Prostate gland (tissue), 2 donors: ENCODE measurements at places on chromosomes 1 and 21. TPM values are rescaled to one million over a fixed set of nuclear protein-coding genes. Genes with fewer than 3 reads are reported as not detected.

GRCh38 chr21:44871576-44872269 is 1.8 kb downstream of the PTTG1IP start:
- peak; percentile 47 for DNase-seq

DNA sequence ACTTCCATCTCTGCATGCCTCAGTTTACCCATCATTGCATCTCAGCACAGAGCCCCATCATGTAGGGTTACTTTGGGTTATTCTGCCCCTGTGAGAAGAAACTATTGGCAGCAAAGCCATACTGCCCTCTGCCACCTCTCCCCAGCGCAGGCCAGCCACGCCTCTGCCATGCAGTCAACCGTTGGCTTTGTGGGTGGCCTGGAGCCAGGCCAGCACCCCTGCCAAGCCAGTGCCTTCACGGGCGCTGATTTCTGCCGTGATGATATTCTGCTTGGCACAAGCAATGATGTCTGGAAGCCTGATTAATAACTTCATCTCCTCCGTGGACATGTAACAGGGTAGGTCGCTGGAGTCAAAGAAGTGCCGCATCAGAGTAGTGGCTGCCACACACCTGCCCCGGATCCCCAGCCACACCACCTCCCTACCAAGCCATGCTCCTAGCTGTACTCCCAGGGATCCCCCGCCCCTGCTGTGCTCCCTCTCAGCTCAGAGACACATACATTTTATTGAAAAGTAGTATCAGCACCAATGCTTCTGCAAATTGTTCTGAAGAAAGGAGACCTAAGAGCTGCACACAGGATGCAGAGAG is 15.0 kb upstream of the CEP85 start:
- no peak for DNase-seq

GRCh38 chr1:15885701-15886610 is 38.4 kb downstream of the SPEN start:
- DNase-seq: peak; percentile 96

DNA sequence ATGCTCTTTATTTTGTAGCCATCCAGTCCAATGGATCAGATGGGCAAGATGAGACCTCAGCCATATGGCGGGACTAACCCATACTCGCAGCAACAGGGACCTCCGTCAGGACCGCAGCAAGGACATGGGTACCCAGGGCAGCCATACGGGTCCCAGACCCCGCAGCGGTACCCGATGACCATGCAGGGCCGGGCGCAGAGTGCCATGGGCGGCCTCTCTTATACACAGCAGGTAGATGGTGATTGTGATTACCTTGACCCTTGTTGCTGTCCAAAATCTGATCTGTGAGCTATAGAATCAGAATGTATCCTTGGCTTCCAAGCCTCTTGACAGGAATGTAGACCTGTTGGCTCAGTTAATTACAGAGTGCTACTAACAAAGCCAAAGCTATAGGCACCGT is 33.8 kb downstream of the ARID1A start:
- DNase-seq: no peak

GRCh38 chr1:9825093-9826074 is 1.6 kb upstream of the CLSTN1 start:
- peak; percentile 93 for DNase-seq

GRCh38 chr1:205600085-205600484 is 31.7 kb downstream of the ELK4 start:
- no peak for DNase-seq

GRCh38 chr1:240189386-240189989 is 97.8 kb downstream of the FMN2 start:
- DNase-seq: no peak

- no peak for DNase-seq
These were observed 206.1 kb upstream of the GALNT2 start for GRCh38 chr1:229860926-229861325.

DNA sequence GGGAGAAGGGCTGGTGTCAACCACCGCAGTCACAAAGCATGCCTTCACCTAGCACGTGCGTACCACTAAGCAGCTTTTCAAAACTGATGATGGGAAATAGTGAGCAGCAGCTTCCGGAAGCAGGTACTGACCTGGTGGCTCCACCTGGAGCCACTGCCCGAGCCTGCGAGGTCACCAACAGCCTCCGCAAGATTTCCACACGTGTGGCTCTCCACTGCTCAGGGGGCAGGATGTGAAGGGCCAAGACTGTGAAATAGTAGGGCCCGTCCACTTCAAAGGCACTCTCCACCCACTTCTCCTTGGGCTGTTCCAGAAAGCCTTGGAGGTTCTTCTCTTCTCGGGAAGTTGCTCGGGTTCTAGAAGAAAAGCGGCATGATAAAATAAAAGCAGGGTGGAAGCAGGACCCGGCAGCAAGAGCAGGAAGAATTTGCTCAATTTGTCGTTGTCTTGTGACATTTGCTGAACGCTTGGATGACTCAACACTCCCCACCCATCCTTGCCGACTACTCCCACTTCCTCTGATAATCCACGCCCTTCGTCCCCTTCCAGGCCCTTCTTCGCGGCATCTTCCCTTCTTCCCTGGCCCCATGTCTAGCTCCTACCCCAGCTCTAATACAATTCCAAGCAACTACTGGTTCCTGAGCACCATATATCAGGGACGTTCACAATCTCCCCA is 124.9 kb upstream of the IFFO2 start:
- DNase-seq: no peak

DNA sequence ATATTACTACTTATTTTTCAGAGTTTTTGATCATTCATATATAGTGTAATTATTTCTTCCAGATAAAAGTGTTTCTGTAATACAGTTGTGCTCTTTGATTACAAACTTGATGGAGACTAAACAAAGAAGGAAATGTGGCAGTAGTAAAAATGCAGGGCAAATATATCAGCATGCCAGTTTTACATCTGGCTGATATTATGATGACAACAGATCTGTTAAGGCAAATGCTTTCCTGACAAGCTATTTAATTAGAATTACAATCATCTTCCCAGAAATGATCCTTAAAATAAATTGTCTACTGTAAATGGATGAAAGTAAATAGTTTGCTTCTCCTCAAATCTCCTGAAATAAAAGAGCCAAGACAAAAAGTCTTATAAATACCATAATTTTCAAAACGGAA is 1659.8 kb downstream of the BRINP3 start:
- no peak for DNase-seq

DNA sequence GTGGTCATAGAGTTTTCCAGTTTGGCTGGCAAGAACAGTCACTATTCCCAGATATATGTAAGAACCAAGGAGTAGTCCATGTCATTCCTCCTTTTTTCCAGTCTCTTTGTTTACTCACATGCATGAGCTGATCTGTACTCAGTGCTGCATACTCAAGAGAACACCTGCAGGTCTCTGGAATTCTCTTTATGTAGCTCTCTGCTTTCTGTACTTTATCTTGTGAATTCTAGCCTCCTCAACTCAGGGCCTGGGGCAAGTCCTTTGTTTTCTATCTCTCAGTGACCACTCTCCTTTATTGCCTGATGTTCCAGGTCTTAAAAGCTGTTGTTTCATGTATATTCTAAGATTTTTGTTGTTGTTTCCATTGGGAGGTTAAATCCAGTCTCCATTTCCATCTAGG is 478.9 kb downstream of the DPYD start:
- DNase-seq: no peak

GRCh38 chr1:233138788-233139585 is 156.5 kb downstream of the PCNX2 start:
- no peak for DNase-seq

GRCh38 chr1:49045371-49045770 is 268.7 kb upstream of the BEND5 start:
- no peak for DNase-seq

DNA sequence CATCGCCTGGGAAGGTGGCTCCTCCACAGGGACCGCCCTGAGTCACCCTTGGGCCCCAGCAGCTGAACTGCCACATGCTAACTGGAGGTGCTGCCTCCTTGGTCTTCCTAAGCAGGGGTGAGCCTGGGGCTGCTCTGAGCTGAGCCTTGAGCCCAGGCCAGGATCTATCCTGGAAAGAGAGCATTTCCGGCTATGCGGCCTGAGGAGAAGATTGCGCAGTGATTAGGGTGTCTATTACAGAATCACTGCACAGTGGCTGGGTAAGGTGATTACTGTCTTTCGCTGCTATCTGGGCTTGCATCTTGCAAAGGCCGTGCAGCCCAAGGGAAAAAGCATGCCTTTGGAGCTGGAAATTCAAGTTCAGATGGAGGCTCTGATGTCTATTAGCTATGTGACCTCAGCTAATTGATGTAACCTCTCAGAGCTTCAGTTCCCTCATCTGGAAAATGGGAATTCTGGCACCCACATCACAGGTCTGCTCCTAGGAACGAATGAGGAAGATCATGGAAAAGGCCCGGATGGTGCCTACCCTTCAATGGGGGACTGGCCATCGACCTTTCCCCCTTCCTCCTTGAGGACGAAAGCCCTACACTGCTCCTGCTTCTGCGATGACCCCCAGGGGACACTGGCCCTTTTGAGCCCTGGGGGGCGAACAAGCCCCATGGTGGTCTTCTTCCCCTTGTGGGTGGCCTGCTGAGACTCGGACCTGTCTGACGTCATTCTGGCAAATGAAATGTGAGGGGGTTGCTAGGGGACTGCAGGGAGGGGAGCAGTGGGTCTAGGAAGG is 38.0 kb downstream of the GPR161 start:
- DNase-seq: no peak

TLR5 gene
- total RNA-seq: 14.2 TPM

VHLL gene
- not detected for total RNA-seq

ADIPOR1 gene
- 86.0 TPM for total RNA-seq

USH2A gene
- 0.74 TPM for total RNA-seq

KCNE2 gene
- total RNA-seq: not detected

KLF17 gene
- not detected for total RNA-seq

RGS16 gene
- total RNA-seq: 1.9 TPM

SYF2 gene
- 51.0 TPM for total RNA-seq
